ENCODE measurements at places on chromosomes 2 and 18. TPM values are rescaled to one million over a fixed set of nuclear protein-coding genes. Genes with fewer than 3 reads are reported as not detected.

DNA sequence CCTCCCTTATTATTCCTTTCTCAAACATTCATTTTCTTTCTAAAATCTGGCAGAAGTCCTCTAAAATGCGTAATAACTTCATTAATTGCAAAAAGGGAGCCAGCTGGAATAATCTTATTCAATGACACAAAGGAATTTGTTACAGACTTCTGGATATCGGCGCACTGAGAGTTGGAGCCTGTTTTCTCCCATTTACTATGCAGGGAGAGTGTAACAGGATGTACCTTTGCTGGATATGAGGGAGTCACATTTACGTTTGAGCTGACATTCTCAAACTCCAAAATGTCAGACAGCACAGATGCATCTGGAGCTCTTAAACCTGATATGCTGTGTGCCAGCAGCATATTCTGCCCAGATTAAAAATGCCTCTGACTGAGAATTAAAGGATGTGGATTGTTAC is 275.3 kb downstream of the TMX3 start:
- DNase-seq = no peak

DNA sequence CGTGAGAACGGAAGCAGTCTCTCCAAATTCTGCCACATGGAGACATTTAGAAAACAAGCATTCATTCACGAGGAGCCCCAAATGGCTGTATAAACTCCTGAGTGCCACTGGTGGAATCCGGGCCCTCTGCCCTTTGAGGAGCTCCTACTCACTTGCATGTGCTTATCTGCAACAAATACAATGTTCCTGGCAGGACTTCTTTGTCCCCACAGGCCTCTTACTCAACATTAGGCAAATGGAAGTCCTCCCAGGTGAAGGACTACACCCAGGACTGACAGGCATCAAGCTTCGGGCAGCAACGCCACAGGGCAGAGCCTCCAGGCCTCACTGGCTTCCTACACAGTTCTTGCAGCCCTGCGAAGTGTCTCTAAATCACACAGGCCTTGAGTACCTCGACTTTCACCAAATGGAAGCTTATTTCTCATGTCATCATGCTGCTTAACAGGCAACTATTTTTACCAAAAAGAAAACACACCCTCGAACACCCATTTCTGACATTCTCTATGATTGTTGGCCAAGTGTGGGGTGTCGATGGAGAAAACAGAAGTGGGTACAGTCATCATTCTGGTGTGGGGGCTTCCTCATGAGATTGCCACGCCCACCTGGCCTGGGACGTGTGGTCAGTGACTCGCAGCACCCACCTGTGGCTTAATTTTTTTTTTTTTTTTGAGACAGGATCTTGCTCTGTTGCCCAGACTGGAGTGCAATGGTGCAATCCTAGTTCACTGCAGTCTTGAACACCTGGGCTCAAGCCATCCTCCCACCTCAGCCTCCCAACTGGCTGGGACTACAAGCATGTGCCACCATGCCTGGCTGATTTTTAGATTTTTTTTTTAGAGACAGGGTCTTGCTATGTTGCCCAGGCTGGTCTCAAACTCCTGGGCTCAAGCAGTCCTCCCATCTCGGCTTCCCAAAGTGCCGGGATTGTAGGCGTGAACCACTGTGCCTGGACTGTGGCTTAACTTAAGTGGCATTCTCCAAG is 186.8 kb upstream of the GLI2 start:
- DNase-seq = peak; percentile 32

DNA sequence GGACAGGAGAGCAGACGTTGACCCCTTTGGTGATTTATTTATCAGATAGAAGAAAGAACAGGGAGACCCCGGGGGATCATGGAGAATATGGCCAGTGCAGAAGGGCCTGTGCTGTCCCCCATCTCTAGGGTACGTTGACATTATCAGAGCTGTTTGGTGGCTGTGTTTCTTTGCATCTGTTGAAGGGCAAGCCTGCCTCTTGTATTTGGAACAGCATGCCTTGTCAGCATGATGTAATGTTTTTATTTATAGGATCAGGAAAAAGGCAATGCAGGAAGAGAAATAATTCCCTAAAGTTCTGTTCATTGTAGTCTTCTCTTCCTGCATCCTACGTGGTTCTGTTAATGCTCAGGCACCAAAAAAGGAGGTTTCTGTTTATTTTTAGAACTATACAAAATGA is 49.8 kb upstream of the CABYR start:
- no peak for DNase-seq

The EPAS1 gene
- total RNA-seq = 120 TPM

The REG1B gene
- not detected for total RNA-seq

DNA sequence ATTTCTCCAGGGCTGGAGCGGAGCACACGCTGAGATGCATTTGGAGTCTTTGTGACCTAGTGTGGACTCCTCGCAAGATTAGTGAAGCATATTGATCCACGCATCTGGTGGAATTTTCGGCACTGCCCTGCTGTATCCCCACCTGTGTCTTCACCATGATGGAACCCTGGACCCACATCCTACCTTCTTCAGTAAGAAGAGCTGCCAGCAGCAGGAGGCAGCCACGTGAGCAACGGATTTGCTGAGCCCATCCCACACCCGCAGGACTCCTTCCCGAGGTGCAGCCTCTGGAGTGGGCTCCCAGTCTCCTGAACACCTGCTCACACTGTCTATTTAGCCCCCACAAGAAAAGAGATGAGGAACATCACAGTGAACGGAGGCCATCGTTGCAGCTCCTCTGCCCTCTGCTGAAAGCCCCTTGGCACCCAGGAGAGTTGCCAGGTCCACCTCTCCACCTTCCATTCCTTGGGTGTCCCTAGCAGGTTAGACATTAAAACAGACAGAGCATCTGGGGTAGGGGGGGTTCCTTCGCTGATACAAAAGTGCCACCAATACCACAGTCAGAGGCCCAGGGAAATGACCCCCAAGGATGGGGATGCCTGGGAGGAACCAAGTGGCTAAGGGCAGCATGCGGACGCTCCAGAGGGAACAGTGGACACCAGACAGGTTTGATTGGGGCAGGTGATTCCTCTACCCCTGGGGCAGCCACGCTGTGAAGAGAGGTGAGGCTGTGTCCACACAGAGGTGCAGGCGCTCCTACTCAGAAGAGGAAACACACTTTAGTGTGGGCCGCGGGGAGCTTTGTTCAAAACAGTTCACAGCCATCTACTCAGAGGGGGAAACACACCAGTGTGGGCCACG is 302.8 kb upstream of the SALL3 start:
- no peak for DNase-seq

The CEP68 gene
- 12.7 TPM for total RNA-seq

GRCh38 chr18:31438402-31438801 is 9.1 kb upstream of the DSG3 start:
- no peak for DNase-seq

The IL1B gene
- 0.26 TPM for total RNA-seq

The CABLES1 gene
- 15.7 TPM for total RNA-seq

The RIT2 gene
- not detected for total RNA-seq

The DNAH6 gene
- under 0.01 TPM for total RNA-seq

DNA sequence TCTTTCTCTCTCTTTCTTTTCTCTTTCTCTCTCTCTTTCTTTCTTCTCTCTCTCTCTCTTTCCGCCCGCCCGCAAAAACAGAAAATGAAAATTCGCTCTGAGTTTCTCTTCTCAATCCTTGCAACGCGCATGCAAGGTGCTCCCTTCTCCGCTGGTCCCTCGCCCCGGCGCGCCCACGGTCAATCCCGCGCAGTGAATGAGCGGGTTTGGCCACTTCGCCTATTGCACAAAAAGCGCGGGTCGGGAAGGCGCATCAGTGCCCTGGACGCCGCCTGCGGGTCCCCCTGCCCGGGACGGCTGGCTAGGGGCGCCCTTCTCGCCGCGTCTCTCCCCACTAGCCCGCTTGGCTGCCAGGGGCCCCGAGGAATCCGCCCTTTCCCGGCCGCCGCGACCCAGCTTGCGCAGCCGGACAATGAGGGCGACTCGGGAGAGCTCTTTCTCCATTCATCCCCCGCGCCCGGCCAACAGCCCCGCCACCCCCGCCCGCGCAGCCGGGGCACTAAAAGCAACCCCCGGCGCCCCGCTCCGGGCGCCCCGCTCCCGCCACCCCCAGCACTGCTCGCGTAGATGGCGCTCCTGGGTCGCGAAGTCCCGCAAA is 706 bp downstream of the LAMA1 start:
- no peak for DNase-seq

- peak; percentile 75 for DNase-seq
Measured at GRCh38 chr2:148812306-148812705, 62.7 kb upstream of the KIF5C start.

DNA sequence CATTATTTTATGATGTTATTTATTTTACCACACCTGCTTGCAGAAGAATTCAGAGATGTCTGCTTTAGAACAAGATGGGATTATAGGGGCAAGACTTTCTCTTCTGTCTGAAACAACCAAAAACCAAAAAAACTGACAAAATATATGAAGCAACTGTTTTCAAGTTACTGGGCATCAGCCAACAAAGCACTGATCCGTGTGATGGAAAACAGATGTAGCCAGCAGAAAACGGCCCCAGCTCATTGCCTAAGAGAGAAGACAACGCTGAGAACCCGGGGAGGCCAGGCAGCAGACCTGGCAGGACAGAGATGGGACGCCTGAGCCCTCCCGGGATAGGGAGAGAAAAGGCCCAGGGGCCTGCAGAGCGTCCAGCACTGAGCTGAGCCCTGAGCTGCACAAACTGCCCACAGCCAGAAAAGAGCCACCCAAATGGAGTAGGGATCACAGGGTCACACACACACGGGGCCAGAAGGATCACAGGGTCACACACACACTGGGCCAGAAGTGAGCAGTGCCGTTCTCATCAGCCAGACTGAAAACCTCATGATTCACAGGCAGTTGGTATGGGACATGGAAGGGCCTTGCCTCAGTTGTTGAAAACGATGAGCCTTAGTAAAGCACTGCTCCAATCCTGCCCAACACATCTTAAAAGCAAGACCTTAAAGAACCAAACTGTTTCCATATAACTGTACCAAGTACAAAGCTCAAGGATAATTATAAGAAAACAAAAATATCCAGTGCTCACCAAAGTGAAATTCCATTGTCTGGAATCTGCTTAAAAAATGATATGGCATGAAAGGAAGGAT is 12.1 kb downstream of the PXDN start:
- no peak for DNase-seq

The SLC5A7 gene
- not detected for total RNA-seq

GRCh38 chr2:233081232-233081730 is 21.1 kb downstream of the INPP5D start:
- no peak for DNase-seq

The PCARE gene
- under 0.01 TPM for total RNA-seq

GRCh38 chr2:60486067-60486466 is 67.4 kb downstream of the BCL11A start:
- no peak for DNase-seq

- DNase-seq = peak; percentile 53
Measured at GRCh38 chr2:198314559-198315153, 510.3 kb downstream of the PLCL1 start.

GRCh38 chr18:55446996-55447671 is 140.9 kb downstream of the TCF4 start:
- DNase-seq = no peak

The IL37 gene
- total RNA-seq = not detected

DNA sequence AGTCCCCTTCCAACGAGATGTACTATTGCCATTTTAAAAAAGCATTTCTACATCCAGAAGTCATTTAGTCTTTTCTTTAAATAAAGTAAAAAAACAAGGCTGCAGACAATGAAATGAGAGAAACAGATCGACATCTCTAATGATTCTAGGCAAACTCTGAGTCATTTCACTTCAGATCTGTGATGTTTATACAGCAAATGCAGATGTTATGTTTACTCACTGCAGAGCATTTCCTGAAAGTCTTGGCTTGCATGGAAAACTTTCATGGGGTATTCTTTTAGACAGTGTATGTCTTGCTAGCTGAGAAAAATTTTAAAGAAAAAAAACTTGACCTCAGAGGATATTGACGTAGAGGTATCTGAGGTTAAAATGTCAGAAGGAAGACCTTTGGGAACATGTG is 797.4 kb downstream of the CNTNAP5 start:
- no peak for DNase-seq

The CRIM1 gene
- 135 TPM for total RNA-seq

The IL36B gene
- total RNA-seq = not detected

DNA sequence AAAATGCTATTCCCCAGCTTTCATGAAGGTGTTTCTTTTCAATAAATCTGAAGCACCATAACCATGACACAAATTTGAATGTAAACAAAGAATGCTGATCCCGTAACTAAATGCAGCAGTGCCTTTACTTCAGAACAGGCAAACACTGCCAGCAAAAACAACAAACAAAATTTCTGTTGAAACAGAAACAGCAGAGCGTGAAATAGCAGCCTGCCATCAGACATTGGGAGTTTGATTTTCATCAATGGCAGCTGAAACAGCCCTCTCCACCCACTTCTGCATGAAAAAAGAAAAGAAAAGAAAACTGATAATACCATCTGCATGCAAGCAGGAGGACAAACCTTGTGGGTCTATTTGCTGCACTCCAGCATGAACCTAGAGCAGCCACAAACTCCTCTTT is 128.3 kb downstream of the CDH2 start:
- DNase-seq = no peak

GRCh38 chr2:223363085-223363484 is 239.1 kb downstream of the SCG2 start:
- no peak for DNase-seq

The ARHGEF33 gene
- 0.50 TPM for total RNA-seq
